ENCODE measurements at places on chromosomes 1 and 21. TPM values are rescaled to one million over a fixed set of nuclear protein-coding genes. Genes with fewer than 3 reads are reported as not detected.

DNA sequence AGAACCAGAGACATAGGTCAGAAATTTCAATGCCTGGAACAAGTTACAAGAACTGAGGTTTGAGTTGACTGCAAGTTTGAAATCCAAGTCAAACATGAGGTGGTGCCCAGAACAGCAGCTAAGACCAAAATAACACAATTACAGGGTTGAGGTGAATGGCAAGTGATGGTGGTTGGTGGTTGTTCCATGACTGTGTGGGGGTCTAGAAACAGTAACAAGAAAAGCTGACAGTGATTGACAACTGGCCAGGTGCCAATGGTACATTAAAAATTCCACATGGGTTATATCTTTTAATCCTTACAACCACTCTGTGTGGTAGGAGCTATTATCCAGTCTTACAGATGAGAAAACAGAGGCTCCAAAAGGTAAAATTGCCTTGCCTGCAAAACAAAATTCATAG is 32.0 kb downstream of the RIMS3 start:
- no peak for DNase-seq

GRCh38 chr1:178397678-178398077 is 99.1 kb downstream of the CLEC20A start:
- no peak for DNase-seq

LCE1F gene
- total RNA-seq: not detected

MCOLN3 gene
- total RNA-seq: 3.0 TPM

OR2L2 gene
- total RNA-seq: 0.11 TPM
